ENCODE measurements at places on chromosomes 4 and X. TPM values are rescaled to one million over a fixed set of nuclear protein-coding genes. Genes with fewer than 3 reads are reported as not detected.
A peak's percentile ranks its signal among the peaks of the same experiment; 100 is the strongest.

The CLDN22 gene
- total RNA-seq: not detected

The MAGEC3 gene
- not detected for total RNA-seq

The LRIT3 gene
- total RNA-seq: 0.03 TPM

The TBX22 gene
- total RNA-seq: not detected

The KLHL15 gene
- 27.2 TPM for total RNA-seq

The NBDY gene
- 14.6 TPM for total RNA-seq

The F9 gene
- not detected for total RNA-seq

- H3K4me1 ChIP-seq: peaks cover 4% of the 10 kb centered on the region
- no peaks in the 10 kb centered on the region for H3K27me3 ChIP-seq
- DNase-seq: peak; percentile 36
- no peaks in the 10 kb centered on the region for H3K36me3 ChIP-seq
- H3K4me3 ChIP-seq: no peak overlapping the region
- H3K27ac ChIP-seq: no peak overlapping the region
Observed at GRCh38 chr4:142940425-142941330, 94.6 kb upstream of the INPP4B start.

- no peaks in the 10 kb centered on the region for H3K36me3 ChIP-seq
- H3K27me3 ChIP-seq: no peaks in the 10 kb centered on the region
- DNase-seq: no peak
- H3K4me3 ChIP-seq: no peak overlapping the region
- H3K27ac ChIP-seq: no peak overlapping the region
Observed at GRCh38 chr4:44563496-44563895, 87.9 kb downstream of the YIPF7 start.

- no peak for DNase-seq
- no peaks in the 10 kb centered on the region for H3K27me3 ChIP-seq
- H3K36me3 ChIP-seq: no peaks in the 10 kb centered on the region
- no peak overlapping the region for H3K27ac ChIP-seq
- no peaks in the 10 kb centered on the region for H3K4me1 ChIP-seq
Observed at GRCh38 chrX:119087121-119087520, 14.3 kb downstream of the CT47C1 start.

GRCh38 chrX:28851871-28852270 lies 264.6 kb downstream of the IL1RAPL1 start:
- no peaks in the 10 kb centered on the region for H3K27me3 ChIP-seq
- no peak for DNase-seq
- no peak overlapping the region for H3K4me3 ChIP-seq
- no peaks in the 10 kb centered on the region for H3K36me3 ChIP-seq
- no peak overlapping the region for H3K27ac ChIP-seq

DNA sequence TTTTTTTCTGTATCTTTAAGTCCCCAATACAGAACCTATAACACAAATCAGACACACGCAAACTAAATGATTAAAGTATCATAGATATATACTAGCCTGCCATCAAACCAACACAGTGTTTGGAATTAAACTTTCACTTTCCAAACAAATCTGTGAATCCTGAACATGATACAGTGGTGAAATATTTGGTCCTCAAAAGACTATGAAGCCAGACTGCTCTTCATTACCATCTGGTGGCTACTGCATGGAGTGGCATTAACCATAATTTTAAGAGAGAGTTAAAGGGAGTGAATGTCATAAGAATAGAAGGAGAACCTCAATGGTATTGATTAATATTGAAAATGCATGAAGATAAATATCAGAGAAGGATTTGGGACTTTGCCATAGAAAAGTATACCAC lies 9.2 kb upstream of the GABRA4 start:
- H3K36me3 ChIP-seq: no peaks in the 10 kb centered on the region
- H3K27me3 ChIP-seq: no peaks in the 10 kb centered on the region
- DNase-seq: no peak
- no peaks in the 10 kb centered on the region for H3K4me1 ChIP-seq
- no peak overlapping the region for H3K4me3 ChIP-seq

DNA sequence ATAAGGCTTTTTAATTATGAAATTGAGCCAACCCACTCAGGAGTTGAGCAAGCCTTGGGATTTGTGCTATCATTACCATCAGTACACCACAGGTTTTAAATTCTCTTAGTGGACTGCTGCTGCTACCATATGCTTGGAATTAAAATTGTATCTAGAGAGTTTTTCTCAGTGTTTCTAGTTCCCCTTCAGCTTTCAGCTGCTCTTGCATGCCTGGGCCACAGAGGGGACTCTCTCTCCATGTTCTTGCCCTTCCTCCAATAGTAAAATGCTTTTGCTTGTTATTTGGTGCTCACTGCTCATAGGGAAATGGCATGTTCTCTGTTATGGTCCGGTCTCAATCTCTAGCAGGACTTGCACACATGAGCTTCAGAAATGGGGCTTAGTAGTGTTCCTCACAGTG lies 101.9 kb downstream of the IGSF1 start:
- DNase-seq: no peak
- H3K36me3 ChIP-seq: no peaks in the 10 kb centered on the region

DNA sequence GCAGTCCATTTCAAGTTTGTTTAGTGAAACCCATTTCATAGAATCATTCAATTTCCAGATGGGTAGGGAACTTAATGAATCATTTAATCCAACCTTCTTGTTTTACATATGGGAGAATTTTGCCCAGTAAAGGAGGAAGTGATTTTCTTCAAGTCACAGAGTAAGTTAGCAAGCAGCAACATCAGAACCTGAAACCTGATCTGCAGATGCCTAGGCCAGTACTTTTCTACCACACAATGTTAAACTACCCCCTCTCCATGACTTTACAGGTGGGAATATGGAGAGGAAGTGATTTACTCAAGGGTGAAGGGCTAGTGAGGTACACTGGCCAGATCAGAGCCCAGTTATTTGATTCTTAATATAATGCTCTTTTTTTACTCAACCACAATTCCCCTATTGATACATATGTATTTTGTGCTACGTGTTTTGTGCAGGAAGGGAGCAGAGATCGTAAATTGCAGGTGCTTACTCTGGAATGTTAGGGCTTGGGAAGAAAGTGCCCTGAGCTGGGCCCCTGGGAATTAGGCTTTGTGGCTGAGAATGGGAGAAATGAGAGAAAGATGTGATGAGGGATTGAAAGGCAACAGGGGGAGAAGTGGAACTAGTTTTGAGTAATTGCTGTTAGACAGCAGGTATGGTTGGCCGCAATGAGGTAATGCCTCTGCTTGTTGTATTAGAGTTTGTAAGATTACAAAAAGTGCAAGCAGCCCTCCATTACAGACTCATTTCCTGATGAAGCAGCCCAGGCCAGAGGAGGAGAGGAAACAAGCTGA lies 6.8 kb downstream of the LHFPL1 start:
- no peaks in the 10 kb centered on the region for H3K27me3 ChIP-seq
- no peak overlapping the region for H3K27ac ChIP-seq
- peaks cover 11% of the 10 kb centered on the region for H3K4me1 ChIP-seq
- no peak overlapping the region for H3K4me3 ChIP-seq
- no peak for DNase-seq

DNA sequence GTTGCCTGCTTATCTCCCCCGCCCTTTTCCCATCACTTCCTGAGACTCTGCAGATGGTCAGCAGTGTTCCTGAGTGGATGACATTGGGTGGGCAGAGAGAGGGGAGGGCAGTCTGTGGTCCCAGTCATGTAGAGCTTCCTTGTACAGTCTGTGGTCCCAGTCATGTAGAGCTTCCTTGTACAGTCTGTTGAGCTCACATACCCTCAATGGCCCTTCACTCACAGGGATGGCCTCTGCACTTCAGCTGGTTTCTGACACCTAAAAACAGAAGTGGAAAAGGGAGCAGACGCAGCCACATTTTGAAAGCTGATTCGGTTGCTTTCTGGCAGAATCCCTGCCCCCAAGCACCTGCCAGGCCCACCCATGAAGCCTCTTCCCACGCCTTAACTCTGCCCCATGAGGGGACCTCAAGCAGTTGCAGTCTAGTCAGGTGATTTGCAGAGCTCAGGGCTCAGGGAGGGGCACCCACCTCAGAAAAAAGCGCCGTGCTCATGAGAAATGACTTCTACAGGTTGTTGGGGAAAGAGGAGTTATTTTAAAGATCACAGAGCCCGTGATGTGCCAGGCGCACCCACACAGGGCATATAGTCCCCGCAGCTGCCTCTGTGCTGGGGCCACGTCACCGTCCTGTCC lies 3.6 kb upstream of the TMEM271 start:
- DNase-seq: peak; percentile 30
- H3K27me3 ChIP-seq: no peaks in the 10 kb centered on the region
- no peak overlapping the region for H3K27ac ChIP-seq
- H3K4me3 ChIP-seq: no peak overlapping the region

DNA sequence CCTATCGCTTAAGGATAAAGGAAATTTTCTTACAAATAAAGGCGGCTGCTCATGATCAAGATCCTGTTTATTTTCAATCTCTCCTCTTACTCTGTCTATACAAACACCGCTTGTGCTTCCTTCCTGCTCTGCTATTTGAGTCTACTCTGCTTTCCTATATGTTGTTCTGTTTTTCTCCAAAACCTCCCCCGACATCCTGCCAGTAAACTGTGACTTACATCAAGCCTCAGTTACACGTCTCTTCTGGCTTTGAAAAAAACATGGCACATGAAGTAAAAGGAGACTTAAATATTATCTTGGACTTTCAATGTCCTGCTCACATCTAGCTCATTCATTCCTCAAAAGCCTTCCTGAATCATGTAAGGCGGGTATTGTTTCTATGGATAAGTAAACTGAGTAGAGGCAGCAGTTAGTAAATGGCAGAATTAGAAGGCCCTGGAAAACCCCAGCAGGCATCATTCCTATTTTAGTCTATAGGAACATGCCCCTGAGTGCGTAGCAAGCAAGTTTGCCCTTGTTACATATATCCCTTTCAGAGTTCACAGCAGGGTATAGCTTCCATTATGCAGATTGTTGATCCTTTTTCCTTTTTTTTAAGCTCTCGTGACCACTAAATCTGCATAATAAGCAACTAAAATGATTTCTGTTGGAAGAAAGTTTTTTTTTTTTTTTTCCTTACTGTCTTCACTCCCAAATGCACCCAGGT lies 280.1 kb downstream of the RAPGEF2 start:
- H3K27me3 ChIP-seq: no peaks in the 10 kb centered on the region
- H3K4me1 ChIP-seq: no peaks in the 10 kb centered on the region
- H3K36me3 ChIP-seq: no peaks in the 10 kb centered on the region
- no peak for DNase-seq

- no peaks in the 10 kb centered on the region for H3K27me3 ChIP-seq
- no peaks in the 10 kb centered on the region for H3K4me1 ChIP-seq
- no peak for DNase-seq
Observed at GRCh38 chrX:84160736-84161135, 27.3 kb downstream of the RPS6KA6 start.

- H3K36me3 ChIP-seq: no peaks in the 10 kb centered on the region
- H3K4me1 ChIP-seq: no peaks in the 10 kb centered on the region
- H3K4me3 ChIP-seq: no peak overlapping the region
- no peak overlapping the region for H3K27ac ChIP-seq
- H3K27me3 ChIP-seq: no peaks in the 10 kb centered on the region
Observed at GRCh38 chr4:54144661-54145171, 44.8 kb downstream of the GSX2 start.

GRCh38 chr4:114727461-114727860 lies 128.9 kb downstream of the UGT8 start:
- DNase-seq: no peak
- no peak overlapping the region for H3K27ac ChIP-seq
- H3K27me3 ChIP-seq: no peaks in the 10 kb centered on the region
- no peaks in the 10 kb centered on the region for H3K36me3 ChIP-seq

- no peaks in the 10 kb centered on the region for H3K36me3 ChIP-seq
- H3K4me3 ChIP-seq: no peak overlapping the region
- no peak overlapping the region for H3K27ac ChIP-seq
- no peak for DNase-seq
Observed at GRCh38 chrX:41634284-41634683, 54.5 kb upstream of the GPR34 start.

DNA sequence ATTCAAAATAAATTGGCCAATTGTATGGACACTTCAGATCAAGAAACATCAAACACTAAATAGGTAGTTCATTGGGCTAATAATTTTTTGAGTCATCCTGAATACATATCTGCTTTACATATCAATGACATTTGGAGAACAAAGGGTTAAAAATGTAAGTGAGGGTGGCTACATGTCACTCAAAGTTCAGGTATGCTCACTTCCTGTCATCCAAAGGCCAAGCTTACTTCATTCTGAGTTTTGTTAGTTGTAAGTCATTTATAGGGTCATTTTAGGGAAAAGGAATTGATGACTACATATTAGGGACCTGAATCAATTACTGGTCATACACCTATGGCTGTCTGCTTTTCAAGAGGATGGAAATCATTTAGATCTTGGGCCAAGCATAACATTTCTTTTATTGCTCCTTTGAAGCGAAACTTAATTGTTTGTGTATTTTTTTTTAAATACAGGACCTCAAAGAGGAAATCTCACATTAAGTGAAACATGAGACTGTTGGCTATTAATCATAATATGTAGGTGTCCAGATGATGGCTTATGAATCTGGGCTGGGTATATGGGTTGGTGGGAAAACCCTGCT lies 119.2 kb upstream of the LEF1 start:
- no peak overlapping the region for H3K4me3 ChIP-seq
- H3K4me1 ChIP-seq: no peaks in the 10 kb centered on the region
- H3K36me3 ChIP-seq: no peaks in the 10 kb centered on the region

GRCh38 chr4:548976-549375 lies 27.1 kb downstream of the TMEM271 start:
- no peak overlapping the region for H3K4me3 ChIP-seq
- no peak for DNase-seq
- H3K27ac ChIP-seq: no peak overlapping the region
- H3K27me3 ChIP-seq: 0 out of 2 replicates have a peak, but pooled peaks cover 4% of the 10 kb centered on the region
- H3K36me3 ChIP-seq: no peaks in the 10 kb centered on the region

DNA sequence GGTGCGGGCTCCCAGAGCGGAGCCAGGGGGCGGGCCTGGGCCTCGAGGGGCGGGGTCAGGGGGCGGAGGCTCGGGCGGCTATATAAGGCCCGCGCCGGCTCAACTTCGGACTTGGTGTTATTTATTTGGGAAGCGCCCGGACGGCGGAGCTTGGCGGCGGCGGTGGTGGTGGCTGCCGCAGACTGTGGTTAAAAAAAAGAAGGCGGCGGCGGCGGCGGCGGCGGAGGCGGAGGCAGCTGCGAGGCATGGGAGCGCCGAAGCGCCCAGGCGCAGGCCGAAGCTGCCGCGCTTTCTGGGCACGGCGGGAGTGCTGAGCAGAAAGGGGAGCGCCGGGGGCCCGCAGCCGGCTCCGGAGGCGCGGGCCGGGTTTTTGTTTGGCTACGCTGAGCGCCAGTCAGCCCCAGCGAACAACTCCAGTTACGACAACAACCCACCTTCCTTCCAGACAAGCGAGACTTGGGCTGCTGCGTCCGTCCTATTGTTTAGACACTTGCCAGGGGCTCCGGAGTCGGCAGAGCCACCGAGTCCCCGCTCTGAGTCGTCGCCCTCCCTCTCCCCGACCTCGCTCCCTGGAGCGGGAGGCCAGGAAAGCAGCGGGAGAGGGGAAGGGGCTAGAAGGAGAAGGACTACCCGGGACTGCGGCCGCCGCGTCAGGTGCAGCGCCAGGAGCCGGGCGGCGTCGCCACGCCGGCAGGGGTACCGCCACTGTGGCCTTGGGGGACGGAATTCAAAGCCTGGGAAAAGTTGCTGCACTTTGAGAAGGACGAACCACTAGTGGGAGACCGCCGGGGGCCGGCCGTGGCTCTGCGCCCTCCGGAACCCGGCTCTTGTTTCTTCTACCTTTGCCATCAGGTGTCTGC lies at the start of gene SLIT2:
Gene SLIT2 (plus strand): TSS at position 110 of the 860 bp plus-strand sequence. CDS start 1,911 bp downstream, outside the sequence.
- H3K4me1 ChIP-seq: no peaks in the 10 kb centered on the region
- peaks cover 8% of the 10 kb centered on the region for H3K27me3 ChIP-seq
- peak; percentile 76 for DNase-seq

Measured in SJCRH30 (cell line).